ENCODE measurements at places on chromosomes 7 and 10.

- DNase-seq = no peak
These were observed 20.2 kb downstream of the DNAJB9 start for GRCh38 chr7:108589874-108590273.

- DNase-seq = no peak
These were observed at the start of gene GFRA1 for GRCh38 chr10:116272440-116273283. TSS of gene GFRA1 (minus strand) at chr10:116273206. CDS start at chr10:116272029, 1,177 bp downstream.

- no peak for DNase-seq
These were observed 76.6 kb downstream of the TYW1B start for GRCh38 chr7:72751378-72751777.

DNA sequence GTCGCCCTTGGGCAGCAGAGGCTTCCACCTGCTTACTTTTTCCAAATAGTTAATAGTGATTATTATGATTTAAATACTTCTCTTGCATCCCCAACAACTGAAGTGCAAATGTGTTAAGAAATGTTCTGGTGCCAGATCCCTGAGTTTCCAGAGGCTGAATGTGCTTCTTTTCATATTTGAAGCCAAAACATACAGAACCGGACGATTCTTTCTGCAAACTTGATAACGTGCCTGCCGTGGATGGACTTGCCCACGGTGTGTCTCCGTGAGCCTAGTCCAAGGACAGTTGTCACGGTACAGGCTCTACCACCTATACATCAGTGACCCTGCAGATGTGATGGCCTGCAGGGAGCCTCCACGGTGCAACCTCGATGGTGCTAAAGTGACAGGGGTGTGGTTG is 198.6 kb upstream of the LYZL2 start:
- no peak for DNase-seq

GRCh38 chr10:31930023-31930751 is 1.6 kb upstream of the ARHGAP12 start:
- peak; percentile 42 for DNase-seq

DNA sequence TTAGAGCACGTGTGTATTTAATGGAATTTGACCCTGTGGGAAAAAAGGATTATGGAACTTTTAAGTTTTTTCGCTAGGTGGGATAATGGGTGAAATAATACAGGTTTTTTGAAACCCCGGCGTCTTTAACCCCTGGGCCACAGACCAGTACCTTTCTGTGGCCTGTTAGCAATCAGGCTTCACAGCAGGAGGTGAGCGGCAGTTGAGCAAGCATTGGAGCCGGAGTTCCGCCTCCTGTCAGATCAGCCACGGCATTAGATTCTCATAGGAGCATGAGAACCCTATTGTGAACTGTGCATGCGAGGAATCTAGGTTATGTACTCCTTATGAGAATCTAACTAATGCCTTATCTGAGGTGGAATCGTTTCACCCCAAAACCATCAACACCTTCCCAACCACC is 28.6 kb downstream of the WAC start:
- DNase-seq = no peak

DNA sequence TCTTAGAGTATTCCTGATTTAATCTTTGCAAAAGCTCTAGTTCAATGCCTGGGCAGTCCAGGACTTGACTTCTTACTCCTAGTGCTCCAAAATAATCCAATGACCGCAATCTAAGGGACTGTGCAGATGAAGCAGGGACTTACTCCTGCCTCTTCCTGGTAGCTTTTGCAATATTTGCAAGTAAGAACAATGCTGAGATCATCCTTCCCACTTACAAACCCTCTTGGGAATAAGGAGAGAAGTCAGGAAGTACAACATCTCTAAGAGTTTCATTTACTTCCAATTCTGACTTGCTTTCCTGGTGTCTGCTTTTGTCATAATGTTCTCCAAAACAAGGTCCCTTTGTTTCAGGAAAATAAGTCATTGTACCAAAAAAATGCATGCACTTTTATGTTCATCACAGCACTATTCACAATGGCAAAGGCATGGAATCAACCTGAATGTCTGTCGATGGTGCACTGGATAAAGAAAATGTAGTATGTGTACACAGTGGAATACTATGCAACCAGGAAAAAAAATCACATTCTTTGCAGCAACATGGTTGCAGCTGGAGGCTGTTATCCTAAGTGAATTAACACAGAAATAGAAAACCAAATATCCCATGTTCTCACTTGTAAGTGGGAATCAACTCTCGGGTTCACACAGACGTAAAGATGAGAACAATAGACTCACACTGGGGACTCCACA is 7.1 kb upstream of the KCNMA1 start:
- peak; percentile 29 for DNase-seq

GRCh38 chr7:28108747-28109146 is 71.8 kb downstream of the JAZF1 start:
- no peak for DNase-seq

DNA sequence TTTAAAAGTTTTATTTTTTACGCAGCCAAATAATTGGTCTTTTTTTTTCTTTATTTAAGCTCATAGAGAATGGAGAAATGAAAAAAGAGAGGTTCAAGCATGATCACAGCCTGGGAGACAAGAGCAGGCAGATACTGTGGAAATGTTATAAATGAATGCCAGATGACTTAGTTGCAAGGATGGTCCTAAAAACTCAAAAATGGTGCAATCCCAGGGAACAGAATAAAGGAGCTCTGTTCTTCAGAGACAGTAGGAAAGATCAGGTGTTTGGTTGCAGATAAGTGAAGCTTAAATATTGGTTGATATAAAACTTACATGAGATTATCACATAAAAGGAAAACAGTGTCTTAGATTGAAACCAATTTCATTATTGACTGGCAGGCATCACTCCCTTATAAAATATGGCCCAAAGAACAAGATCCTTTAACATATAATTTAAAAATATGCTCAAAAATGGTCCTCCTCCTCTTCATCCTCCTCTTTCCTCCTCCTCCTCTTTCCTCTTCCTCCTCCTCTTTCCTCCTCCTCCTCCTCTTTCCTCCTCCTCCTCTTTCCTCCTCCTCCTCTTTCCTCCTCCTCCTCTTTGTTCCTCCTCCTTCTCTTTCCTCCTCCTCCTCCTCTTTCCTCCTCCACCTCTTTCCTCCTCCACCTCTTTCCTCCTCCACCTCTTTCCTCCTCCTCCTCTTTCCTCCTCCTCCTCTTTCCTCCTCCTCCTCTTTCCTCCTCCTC is 18.6 kb downstream of the GNAT3 start:
- DNase-seq = no peak

- no peak for DNase-seq
These were observed 32.0 kb downstream of the JAKMIP3 start for GRCh38 chr10:132097609-132098377.

DNA sequence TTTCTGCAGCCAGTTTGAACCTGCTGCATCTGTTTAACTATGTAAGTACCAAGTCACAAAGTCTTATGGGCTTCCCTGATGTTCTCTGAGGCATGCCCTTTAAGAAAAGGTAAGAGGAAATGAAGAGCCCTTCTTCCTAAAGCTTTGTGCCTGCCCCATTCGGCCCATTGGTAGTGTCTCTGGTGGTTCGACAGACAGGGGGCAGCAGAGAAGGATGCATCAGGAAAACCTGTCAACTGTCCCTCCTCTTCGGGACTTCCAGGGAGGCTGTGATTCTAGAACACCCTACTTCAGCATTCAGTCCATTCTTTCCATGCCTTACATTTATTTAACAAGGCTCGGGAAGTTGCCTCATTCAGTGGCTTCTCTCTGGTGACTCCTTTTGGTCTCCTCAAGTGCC is 1.9 kb upstream of the SFRP4 start:
- DNase-seq = no peak

DNA sequence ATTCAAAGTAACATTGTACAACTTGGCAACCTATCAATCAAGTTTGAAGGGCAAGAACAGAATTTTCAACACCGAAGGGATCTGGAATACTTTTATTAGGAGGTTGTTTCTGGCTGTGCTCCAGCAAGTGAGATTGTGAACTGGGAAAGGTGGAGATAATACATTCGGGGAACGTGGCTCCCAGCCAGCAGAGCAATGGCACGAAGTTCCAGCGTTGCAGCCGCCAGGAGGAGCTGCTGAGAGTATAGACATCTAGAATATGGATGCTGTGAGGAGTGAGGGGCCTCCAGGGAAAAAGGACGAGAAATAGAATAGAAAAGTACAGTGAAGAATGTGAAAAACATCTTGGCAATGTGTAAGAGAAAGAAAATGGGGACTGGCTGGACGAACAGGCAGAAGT is 69.5 kb downstream of the TCERG1L start:
- DNase-seq = no peak

DNA sequence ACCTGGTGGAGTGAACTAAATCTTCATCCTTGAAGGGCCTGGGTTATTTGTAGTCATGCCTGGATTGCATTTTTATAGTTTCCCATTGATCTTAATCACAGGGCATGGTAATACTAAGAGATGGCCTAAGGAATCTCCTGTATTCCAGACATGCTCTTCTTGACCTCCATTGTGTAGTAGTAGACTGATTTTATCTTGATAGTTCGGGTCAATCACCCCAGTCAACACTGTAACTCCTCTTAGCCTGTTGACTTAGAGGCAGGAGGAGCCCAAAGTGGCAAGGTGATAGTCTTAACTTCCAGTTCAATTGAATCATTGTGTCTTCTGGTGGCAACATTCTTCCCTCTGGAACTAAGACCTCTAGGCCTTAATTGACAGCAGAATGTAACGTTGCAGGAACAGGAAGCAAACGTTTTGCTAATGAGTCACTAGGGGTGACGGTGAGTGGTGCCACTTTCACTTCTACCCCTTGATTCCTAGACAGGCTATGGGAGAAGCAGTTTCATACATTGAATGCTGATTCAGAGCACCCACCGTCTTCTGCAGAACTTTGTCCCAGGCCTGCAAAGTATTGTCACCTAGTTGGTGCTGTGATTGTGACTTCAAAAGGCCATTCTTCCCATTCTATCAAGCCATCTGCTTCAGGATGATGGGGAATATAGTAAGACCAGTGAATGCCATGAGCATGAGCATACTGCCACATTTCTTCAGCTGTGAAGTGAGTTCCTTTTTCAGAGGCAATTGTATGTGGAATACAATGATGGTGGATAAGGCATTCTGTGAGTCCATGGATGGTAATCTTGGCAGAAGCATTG is 24.0 kb upstream of the PAPSS2 start:
- peak; percentile 81 for DNase-seq

DNA sequence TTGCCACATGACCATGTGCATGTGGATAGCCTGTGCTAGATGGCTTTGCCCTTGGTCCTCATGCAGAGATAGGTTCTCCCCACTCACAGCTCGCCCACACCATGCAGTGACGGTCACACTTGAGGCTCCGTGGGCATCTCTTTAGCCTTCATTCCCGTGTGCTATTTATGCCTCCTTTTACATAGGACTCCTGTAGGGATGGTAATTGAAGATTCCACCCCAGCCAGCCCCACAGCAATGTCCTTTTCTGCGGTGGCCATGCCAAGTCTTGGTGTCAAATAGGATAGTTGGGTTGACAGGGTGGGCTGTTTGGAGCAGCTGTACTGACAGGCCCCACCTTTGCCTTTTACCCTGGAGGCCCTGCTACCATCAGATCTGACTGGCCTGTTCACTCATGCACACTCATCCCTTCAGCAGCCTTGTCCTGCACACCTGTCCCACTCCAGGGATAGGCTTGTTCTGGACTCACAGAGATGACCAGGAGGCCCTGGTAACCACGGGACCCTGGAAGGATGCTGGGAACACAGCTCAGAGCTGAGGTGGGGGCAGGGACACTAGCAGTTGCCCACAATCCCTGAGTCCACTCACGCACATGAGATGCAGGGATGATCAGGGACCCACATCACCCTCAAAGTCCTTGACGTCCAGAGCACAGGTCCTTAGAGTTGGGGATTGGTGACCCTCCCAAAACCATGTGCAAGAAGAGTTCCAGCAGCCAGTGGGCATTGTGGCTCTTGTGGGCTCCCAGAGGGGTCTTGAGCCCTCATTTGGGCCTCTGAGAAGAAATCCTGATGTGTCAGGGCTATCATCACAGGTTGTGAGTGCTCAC is 71.2 kb downstream of the ADCY1 start:
- DNase-seq = no peak

- peak; percentile 16 for DNase-seq
These were observed 5.8 kb downstream of the PSMA2 start for GRCh38 chr7:42926204-42926603.

GRCh38 chr7:142024547-142024946 is 28.9 kb downstream of the MGAM start:
- no peak for DNase-seq

DNA sequence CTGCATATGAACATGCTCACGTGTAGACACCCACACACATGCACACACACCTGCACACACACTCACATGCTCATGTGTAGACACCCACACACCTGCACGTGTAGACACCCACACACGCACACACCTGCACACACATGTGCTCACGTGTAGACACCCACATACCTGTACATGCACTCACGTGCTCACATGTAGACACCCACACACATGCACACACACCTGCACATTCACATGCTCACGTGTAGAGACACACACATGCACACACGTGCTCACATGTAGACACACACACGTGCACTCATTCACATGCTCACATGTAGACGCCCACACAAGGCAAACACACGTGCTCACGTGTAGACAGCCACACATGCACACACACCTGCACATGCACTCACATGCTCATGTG is 275.8 kb downstream of the PTPRN2 start:
- DNase-seq = no peak

DNA sequence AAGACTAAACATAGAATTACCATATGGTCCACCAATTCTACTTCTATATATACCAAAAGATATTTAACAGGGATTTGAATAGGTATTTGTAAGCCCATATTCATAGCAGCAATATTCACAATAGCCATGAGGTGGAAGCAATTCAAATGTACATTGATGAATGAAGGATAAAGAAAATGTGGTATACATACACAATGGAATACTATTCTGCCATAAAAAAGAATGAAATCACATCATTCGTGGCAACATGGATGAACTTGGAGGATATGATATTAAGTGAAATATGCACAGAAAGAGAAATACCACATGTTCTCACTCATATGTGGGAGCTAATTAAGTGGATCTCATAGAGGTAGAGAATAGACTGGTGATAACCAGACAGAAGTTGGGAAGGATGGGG is 34.1 kb upstream of the GPR22 start:
- DNase-seq = no peak

- no peak for DNase-seq
These were observed 37.7 kb downstream of the ZMIZ1 start for GRCh38 chr10:79106256-79107050.

GRCh38 chr10:21737106-21737505 is 203.1 kb downstream of the MLLT10 start:
- no peak for DNase-seq

Data from inflammatory macrophage treated with lipopolysaccharide for 1 hour (primary cell).